ENCODE measurements at places on chromosomes 16 and 17.

GRCh38 chr17:28711723-28712031 lies at the start of gene PROCA1:
TSS of gene PROCA1 (minus strand) at chr17:28711888. CDS start at chr17:28711660, 228 bp downstream.
- no peak for DNase-seq

GRCh38 chr16:27586711-27587110 lies 36.8 kb downstream of the KATNIP start:
- no peak for DNase-seq

DNA sequence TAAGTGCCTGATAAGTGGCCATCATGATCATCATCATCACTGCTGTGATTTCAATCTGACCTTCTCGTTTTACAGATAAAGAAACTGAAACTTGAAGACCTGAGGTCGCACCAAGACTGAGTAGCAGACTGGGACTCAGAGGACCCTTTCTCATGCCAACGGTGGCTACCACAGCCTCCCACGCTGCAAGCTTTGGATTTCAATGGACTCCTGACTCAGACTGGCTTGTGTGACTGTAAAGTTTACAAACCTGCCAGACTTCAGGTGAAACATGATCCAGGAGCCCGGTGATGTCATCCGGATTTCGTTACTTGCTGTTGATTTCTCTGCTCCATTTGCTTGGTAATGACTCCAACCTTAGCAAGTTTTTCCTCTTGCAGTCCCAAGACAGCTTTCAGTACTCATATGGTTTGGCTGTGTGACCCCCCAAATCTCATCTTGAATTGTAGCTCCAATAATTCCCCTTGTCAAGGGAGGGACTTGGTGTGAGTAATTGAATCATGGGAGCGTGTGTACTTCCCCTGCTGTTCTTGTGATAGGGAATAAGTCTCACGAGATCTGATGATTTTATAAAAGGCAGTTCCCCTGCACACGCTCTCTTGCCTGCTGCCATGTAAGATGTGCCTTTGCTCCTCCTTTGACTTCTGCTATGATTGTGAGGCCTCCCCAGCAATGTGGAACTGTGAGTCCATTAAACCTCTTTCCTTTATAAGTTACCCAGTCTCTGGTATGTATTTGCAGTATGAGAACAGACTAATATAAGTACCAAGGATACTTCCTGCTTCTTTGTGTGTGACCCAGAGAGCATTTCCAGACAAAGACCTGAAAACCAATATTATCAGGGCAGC lies 26.7 kb upstream of the IRX6 start:
- no peak for DNase-seq

DNA sequence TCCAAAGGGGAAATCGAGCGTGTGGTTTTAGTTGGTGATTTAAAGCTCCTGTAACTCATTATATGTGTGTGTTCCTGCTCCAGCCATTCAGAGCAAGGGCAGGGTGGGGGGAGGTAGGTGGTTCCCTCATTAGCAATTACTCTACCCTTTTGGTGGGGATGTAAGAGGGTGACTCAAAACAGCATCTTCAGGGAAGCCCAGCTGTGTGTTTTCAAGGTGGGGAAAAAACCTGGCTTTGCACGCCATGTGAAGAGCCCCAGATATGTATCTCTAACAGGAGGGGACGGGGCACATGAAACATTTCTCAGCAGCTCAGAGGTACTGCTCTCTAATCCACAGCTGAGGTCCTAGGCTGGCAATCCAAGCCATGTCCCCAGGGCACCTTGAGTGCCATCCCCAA lies 241.3 kb upstream of the ZFHX3 start:
- DNase-seq = no peak

- no peak for DNase-seq
Observed at GRCh38 chr16:11147754-11148444, 108.1 kb downstream of the SOCS1 start.

GRCh38 chr17:69716556-69716955 lies 302.1 kb downstream of the MAP2K6 start:
- no peak for DNase-seq

Measured in iPS-NIHi11 (cell line).